M059J (cell line): ENCODE measurements at places on chromosomes 13 and 19. TPM values are rescaled to one million over a fixed set of nuclear protein-coding genes. Genes with fewer than 3 reads are reported as not detected.

The POSTN gene
- total RNA-seq: 17.5 and 25.1 TPM in 2 replicates

The ZNF548 gene
- 13.6 and 21.9 TPM in 2 replicates for total RNA-seq

The KIR3DL1 gene
- total RNA-seq: not detected in 2 replicates

The ZNF829 gene
- total RNA-seq: 2.1 and 3.0 TPM in 2 replicates

The MBD3L2 gene
- total RNA-seq: not detected in 2 replicates

The VN1R4 gene
- not detected in 2 replicates for total RNA-seq

The OR10H1 gene
- not detected in 2 replicates for total RNA-seq

The NCR1 gene
- not detected in 2 replicates for total RNA-seq

The ZSWIM4 gene
- total RNA-seq: 3.6 and 12.2 TPM in 2 replicates

The ZNF66 gene
- total RNA-seq: 0.69 and 1.6 TPM in 2 replicates

The ANGPTL8 gene
- total RNA-seq: not detected in 2 replicates

The PKN1 gene
- total RNA-seq: 28.2 and 51.6 TPM in 2 replicates

The PRR36 gene
- not detected in 2 replicates for total RNA-seq

The SCGB2B2 gene
- total RNA-seq: 0.07 TPM in 1 of 2 replicates, not detected in the other

The LIM2 gene
- total RNA-seq: not detected in 2 replicates

The OR7A5 gene
- total RNA-seq: not detected in 2 replicates

The ZNF667 gene
- total RNA-seq: 4.5 and 9.9 TPM in 2 replicates

The APOE gene
- 1.6 and 3.5 TPM in 2 replicates for total RNA-seq

The SIGLEC10 gene
- total RNA-seq: not detected in 2 replicates

The CYP4F8 gene
- not detected in 2 replicates for total RNA-seq

The WDR87 gene
- not detected in 2 replicates for total RNA-seq

The HNRNPL gene
- total RNA-seq: 208 and 271 TPM in 2 replicates

The C3 gene
- 4.0 and 5.2 TPM in 2 replicates for total RNA-seq

The FGF22 gene
- total RNA-seq: not detected in 2 replicates

The OVOL3 gene
- total RNA-seq: 0.39 TPM in 1 of 2 replicates, not detected in the other

The NDFIP2 gene
- total RNA-seq: 21.7 and 36.8 TPM in 2 replicates

The LGALS14 gene
- total RNA-seq: not detected in 2 replicates

The ZNF837 gene
- total RNA-seq: 0.34 and 3.4 TPM in 2 replicates

The ZNF524 gene
- total RNA-seq: 11.7 and 14.7 TPM in 2 replicates

The SLC6A16 gene
- total RNA-seq: 0.05 TPM in 2 replicates

The DGKH gene
- total RNA-seq: 3.4 and 5.0 TPM in 2 replicates

The TNFSF9 gene
- total RNA-seq: 11.7 and 16.3 TPM in 2 replicates

The NTN5 gene
- 0.05 and 0.79 TPM in 2 replicates for total RNA-seq

The SDHAF1 gene
- total RNA-seq: 32.0 and 40.1 TPM in 2 replicates

The PABPC3 gene
- total RNA-seq: 0.02 and 0.15 TPM in 2 replicates

The TINCR gene
- 0.10 and 0.12 TPM in 2 replicates for total RNA-seq

The TRIP10 gene
- total RNA-seq: 21.5 and 34.3 TPM in 2 replicates

The FOSB gene
- total RNA-seq: 4.3 and 5.5 TPM in 2 replicates

The CEACAM16 gene
- not detected in 2 replicates for total RNA-seq

The ATP8B3 gene
- 5.8 and 6.4 TPM in 2 replicates for total RNA-seq

The CPB2 gene
- total RNA-seq: not detected in 2 replicates

The PRODH2 gene
- total RNA-seq: not detected in 2 replicates

The RUBCNL gene
- 0.22 and 0.54 TPM in 2 replicates for total RNA-seq

The CATSPERD gene
- not detected in 2 replicates for total RNA-seq

The ZIC5 gene
- total RNA-seq: 0.07 TPM in 1 of 2 replicates, not detected in the other

The RAB20 gene
- total RNA-seq: 6.1 and 9.3 TPM in 2 replicates

The NOSIP gene
- total RNA-seq: 122 and 129 TPM in 2 replicates

The ZNF653 gene
- total RNA-seq: 5.2 and 21.1 TPM in 2 replicates
